ENCODE measurements at places on chromosomes 2 and 18. TPM values are rescaled to one million over a fixed set of nuclear protein-coding genes. Genes with fewer than 3 reads are reported as not detected.

Gene TMEM178A
- 0.10 TPM for total RNA-seq

Gene C2orf80
- not detected for total RNA-seq

Gene LONRF2
- 3.3 TPM for total RNA-seq

Gene OSR1
- total RNA-seq, result 5.1 TPM

Gene SLC25A12
- 14.2 TPM for total RNA-seq

Gene ZC3H8
- 17.3 TPM for total RNA-seq

Gene POTEI
- not detected for total RNA-seq

Gene MYO3B
- total RNA-seq, result not detected

Gene FSIP2
- not detected for total RNA-seq
